Activated CD4-positive, alpha-beta T cell treated with anti-CD3 and anti-CD28 coated beads, Interleukin-10, Interleukin-2, amounts not matched to agents 100 ng/mL and 50 ng/mL, durations not matched to agents 16 hours and 8 hours (primary cell): ENCODE measurements at places on chromosomes 2 and 18.

GRCh38 chr2:60512641-60513040 is 40.8 kb downstream of the BCL11A start:
- DNase-seq = no peak

DNA sequence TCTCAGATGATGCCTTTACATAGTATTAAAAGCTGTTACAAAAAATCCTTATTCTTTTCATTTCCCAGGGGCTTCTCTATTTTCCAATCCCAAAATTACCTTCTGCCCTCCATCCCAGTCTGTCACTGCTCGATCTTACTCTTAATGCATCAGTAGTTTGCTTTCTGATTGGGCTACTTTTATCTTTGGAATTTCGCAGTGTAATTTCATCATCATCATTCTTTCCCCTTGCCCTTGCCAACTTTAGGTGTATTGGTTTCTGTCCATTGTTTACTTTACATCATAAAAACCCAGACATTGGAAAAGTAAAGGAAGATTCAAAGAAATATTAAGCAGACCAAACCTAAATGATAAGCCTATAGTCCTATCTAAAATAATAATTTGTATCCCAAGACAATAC is 457.2 kb downstream of the PIK3C3 start:
- DNase-seq = no peak

DNA sequence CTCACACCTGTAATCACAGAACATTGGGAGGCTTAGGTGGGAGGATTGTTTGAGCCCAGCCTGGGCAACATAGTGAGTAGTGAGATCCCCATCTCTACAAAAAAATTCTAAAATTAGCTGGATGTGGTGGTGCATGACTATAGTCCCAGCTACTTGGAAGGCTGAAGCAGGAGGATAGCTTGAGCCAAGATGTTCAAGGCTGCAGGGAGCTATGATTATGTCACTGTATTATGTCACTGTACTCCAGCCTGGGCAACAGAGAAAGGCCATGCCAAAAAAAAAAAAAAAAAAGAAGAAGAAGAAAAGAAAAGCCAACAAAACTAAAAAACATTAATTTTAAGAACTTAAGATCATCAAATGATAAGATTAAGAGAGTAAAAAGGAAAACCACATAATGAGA is 17.4 kb upstream of the NCOA1 start:
- DNase-seq = no peak

GRCh38 chr18:45771587-45772480 is 47.9 kb downstream of the SLC14A1 start:
- DNase-seq = no peak

GRCh38 chr2:3302751-3303582 is 74.7 kb downstream of the EIPR1 start:
- DNase-seq = no peak

- peak; percentile 89 for DNase-seq
Observed at GRCh38 chr18:13266218-13267100, 47.9 kb downstream of the LDLRAD4 start.

DNA sequence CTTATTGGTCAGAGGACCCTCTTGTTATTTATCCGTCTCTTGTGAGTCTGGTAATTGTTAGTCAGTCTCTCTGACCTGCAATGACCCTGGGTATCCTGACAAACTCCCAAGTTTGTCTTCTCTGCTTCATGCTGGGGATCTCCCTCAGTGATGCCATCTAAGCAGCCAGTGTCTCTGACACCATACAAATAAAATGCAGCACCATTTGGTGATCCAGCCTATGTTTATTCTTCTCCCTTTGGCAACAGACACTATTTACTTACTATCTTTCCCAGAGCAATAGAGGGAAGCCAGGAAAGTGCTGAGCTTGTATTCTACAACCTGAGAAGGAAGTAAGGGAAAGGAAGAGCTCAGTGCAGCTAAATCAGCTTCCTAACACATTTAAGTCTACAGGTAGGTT is 15.9 kb downstream of the SERPINE2 start:
- DNase-seq = no peak

DNA sequence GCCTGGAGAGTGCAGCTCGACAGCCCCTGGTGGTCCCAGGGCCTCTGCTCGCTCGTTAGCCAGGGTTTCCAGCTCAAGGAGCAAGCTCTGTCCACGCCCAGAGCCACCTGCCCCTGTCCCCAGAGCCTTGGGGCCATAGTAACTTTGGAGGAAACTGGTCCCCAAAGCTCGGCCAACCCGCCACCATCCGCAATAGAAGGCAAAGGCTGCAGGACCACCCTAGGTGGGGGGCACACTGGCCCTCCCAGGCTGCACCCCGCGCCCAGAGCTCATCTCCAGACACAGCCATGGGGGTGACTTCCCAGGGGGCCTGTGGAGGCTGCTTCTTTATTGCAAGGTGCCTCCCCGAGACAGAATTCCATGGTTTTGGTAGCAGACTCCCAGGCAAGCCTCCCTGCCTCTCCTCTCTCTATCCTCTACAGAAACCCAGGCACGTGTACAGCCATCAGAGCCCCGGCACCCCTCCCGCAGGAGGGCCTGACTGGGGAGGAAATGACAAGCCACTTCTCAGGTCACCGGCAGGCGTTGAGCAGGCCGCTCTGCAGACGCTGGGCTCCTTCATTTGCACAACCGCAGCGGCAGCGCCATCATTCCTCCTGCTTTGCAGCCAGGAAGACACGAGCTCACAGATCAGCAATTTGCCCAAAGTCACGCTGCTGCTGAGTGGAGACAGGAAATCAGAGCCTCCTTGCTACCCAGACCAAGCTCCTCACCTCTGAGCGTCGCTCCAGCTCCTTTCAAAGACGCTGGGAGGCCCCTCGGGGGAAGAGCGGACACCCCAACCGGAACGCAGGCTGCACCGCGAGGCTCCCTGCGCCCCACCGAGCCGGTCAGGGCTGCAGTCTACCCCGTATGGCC is 80.2 kb downstream of the NDUFA10 start:
- peak; percentile 63 for DNase-seq

DNA sequence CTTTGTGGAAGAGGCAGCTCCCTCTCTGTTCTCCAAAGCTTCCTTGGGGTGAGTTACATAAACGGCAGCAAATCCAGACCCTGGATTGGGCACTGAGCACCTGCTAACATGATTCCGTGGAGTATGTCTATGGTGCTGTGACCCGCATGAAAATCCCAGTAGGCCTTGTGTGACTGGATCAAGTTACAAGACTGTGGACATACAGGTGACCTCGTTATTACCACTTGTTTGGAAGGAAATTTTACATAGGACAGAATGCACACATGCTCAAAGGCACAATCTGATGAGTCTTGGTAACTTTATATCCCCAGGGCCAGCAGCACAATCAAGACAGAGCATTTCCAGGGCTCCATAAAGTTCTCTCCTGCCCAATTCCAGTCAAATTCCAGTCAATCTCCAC is 120.2 kb upstream of the OTOS start:
- DNase-seq = no peak

- DNase-seq = no peak
Observed at GRCh38 chr2:148300544-148300943, 279.7 kb downstream of the MBD5 start.

GRCh38 chr2:188142088-188142487 is 149.6 kb upstream of the GULP1 start:
- DNase-seq = no peak

GRCh38 chr2:202278944-202279343 is 13.4 kb downstream of the NOP58 start:
- no peak for DNase-seq

GRCh38 chr2:166658901-166659300 is 164.9 kb upstream of the SCN7A start:
- no peak for DNase-seq

GRCh38 chr2:231820786-231821303 is 34.6 kb downstream of the COPS7B start:
- DNase-seq = no peak

GRCh38 chr2:151070253-151070652 is 191.4 kb downstream of the RBM43 start:
- DNase-seq = no peak
